ENCODE measurements at places on chromosomes 1 and 21.

DNA sequence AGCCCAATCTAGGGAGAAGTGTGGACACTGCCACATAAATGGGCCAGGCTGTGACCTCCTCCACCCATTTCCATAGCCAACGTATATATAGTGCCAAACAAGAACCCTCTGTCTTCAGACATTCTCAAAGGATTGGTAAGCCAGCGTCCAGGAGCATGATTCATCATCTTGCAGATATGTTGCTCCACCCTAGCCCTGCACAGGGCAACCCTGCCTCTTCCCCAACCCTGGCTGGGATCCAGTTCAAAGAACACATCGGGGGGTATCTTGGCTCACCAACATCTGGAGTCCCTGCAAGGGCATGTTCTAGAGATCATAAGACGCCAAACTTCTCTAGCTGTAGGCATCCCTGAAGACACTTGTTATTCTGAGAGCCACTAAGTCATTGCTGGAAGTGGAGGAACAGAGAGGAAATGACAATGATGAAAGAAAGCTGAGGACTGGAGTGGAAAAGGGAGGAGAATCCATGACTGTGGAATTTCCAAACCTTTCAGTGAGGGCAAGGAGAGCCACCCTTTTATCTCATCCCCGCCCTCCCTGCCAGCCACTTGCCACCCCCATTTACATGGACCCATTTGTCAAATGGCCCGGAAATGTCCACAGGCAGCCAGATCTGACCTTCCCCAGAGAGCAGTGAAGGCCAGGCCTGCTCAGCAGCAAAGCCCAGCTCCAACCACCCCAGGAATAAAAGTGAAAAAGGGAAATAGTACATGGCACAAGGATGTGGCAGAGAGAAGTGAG lies 144.1 kb upstream of the CTTNBP2NL start:
- DNase-seq = no peak

- DNase-seq = no peak
These were observed 308.9 kb upstream of the RUNX1 start for GRCh38 chr21:35358008-35358407.

GRCh38 chr1:237012788-237013383 lies 8.6 kb upstream of the MT1HL1 start:
- DNase-seq = peak; percentile 6

DNA sequence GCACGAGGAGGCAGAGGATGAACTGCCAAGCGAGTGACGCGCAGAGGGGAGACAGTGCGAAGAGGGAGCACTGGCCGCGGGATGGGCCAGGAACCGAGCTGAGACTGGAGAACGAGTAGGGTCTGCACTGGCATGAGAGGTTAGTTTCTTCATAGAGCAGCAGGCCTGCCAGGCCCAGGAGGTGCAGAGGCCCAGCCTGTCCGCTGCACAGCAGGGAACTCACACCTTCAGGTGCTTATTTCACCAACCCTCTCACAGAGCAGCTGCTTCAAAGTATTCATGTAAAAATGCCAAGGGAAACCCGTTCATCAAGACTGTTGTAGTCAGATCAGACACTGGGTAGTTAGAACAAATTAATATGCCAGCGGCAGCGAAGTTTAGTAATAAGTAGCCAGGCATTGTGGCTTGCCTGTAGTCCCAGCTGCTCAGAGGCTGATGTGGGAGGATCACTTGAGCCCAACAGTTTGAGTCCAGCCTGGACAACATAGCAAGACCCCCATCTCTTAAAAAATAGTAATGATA lies 144.5 kb downstream of the SLC45A1 start:
- DNase-seq = no peak

DNA sequence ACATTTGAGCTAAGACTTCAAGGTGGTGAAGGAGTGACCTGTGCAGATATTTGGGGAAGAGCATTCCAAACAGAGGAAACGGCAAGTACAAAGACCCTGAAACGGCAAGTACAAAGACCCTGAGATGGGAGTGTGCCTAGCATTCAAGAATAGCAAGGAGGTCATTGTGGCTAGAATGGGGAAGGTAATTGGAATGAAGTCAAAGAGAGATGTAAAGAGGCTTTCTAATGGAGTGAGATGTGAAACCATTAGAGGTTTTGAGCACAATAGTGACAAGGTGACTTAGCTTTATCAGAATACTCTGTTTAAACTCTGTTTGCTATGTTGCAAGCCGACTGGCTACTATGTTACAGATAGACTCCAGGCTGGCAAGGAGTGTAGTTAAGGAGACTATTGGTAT lies 4.4 kb downstream of the CDC7 start:
- DNase-seq = no peak

GRCh38 chr1:87023326-87023725 lies 108.9 kb downstream of the HS2ST1 start:
- no peak for DNase-seq

GRCh38 chr1:217096200-217096599 lies 373.0 kb upstream of the ESRRG start:
- no peak for DNase-seq

- DNase-seq = no peak
These were observed 76.7 kb downstream of the SSBP3 start for GRCh38 chr1:54329312-54330003.

DNA sequence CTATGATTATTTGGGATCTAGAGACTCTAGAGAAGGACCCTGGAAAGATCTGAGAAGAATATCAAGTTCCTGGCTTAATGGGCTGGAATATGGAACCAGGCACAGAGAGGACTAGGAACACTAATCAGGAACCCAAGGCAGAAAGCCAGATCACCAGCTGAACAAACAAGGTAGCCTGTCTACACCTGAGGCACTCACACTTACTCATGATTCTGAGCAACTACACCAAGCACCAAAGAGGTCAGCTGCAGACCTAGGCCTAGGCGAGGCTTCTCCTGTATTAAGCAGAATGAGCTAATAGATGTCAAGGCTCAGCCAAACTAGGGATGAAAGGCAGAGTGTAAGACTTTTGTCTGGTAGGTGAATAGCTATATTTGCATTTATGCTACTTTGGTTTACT lies 368.1 kb downstream of the LTN1 start:
- DNase-seq = no peak

DNA sequence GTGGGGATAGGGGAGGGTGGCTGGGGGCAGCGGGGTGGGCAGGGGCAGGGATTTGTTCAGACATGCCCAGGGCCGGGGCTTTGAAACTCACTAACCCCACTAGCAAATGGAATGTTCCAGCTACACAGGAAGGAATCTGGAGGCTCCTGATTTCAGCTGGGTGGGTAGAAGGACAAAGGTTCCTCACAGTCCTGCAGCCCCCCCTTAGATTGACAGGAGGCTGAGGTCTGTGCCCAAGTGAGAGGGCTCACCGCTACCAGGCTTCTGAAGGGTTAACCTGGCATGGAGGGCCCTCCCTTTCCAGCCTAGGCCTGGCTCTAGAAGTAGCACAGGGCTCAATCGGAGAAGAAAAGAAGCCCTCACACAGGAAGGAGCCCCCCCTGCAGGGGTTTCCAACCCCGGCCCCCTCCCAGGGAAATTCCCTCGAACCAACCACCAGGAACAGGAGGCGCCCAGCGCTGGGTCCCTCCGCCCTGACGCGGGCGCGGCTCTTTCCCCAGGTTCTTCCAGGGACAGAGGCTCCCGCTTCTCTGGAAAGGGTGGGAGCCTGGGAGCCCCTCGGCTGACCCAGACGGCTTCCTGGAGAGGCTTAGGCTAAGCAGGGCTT lies 3.3 kb downstream of the EPHA2 start:
- DNase-seq = no peak

GRCh38 chr1:84164567-84165021 lies 20.5 kb downstream of the PRKACB start:
- no peak for DNase-seq

DNA sequence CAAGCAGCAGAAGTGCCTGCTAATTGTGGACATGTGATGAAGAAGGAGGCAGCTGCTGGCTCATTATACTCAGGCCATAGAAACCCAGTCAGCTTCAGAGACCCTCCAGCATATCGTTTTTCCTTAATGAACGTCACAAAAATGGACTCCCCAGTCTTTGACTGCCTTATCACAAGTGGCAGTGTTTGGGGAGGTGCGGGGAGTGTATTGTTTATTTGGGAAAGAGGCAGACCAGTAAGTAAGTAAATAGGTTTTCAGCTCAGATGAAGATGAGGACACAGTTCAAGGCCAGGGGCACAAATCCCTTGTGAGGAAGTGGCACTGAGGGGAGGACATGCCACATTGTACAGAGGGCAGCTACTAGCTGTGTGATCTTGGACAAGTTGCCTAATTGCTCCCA lies 43.5 kb upstream of the NRDC start:
- DNase-seq = no peak

GRCh38 chr21:32887026-32887425 lies 115.5 kb upstream of the PAXBP1 start:
- no peak for DNase-seq

DNA sequence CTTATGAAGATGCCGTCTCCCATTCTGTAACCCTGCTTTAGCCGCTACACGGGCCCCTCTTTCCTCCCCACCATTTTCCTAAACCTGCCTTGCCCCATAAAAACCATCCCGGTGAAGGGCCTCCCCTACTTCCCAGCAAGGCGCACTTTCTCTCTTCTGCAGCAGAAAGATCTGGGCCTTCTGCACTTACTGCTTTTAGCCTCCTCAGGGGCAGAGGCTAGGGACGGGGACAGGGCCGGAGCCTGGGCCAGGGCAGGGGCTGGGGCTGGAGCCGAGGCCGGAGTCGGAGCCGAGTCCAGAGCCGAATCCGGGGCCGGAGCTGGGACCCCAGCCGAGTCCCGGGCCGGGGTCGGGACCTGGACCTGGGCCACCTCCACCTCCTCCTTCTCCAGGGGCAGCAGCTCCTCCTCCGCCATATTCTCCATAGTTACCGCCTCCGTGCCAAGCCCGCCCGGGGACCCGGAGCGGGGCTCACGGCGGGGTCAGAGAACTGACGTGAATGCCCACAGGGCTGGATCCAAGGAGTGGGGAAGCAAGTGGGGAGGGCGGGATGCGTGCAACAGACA lies 382 bp downstream of the TRMT1L start:
- no peak for DNase-seq

- peak; percentile 44 for DNase-seq
These were observed at the start of gene KCNQ4 for GRCh38 chr1:40783001-40783905. KCNQ4 (plus strand) TSS chr1:40783787; CDS start chr1:40784094, 307 bp downstream.

DNA sequence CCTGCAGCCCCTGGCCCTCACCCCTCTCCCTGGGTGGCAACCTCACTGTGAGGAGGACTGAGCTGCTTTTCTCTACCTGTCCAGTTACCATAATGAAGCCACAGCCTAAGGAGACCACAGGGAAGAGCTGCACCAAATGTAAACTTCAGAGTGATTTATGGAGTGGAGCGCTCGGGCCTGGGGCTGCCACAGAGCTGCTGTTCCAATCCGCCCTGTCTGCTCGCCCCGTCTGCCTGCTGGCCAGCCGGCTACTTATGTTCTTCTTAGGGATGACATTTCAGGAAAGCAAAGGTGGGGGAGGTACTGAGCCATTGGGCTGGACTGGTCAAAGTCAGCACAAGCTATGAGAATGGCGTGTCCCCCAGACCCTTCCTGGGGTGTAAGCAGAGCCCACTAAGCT lies 17.9 kb downstream of the SYT6 start:
- DNase-seq = no peak

DNA sequence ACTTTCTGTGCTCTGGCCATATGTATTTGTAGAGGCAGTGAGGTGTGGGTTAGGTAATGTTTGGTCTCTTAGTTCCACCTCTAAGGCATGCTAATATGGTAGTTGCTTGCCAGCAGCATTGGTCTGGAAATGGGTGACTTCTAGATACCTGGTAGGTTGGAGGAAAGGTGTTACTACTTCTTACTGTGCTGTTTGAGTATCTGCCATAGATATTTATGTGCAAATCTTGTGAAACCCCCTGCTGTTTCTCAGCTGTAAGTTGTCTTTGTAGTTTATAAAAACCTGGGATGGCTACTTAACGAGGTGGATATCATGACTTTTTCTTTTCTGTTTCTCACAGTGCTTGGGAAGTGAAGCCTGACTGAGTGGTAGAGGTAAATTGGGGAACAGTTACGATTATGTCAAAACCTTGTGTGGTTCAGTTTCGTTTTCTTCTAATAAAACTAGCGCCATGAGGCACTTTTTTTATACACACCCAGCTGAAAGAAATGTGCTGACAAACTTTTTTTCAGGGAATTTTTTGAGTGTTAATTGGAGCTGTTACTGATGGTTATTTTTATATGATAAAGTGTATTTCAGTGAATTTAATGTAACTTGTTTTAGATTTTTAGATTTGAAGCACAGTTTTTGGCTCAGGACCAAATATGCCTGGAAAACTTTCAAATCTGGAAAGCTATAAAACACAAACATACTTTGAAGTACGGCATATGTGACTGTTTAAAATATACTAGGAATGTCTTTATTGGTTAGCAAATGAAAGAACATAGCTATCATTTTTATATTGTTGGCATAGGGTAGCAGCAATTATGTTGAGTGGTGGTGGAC lies 42.1 kb downstream of the CAMSAP2 start:
- DNase-seq = no peak

DNA sequence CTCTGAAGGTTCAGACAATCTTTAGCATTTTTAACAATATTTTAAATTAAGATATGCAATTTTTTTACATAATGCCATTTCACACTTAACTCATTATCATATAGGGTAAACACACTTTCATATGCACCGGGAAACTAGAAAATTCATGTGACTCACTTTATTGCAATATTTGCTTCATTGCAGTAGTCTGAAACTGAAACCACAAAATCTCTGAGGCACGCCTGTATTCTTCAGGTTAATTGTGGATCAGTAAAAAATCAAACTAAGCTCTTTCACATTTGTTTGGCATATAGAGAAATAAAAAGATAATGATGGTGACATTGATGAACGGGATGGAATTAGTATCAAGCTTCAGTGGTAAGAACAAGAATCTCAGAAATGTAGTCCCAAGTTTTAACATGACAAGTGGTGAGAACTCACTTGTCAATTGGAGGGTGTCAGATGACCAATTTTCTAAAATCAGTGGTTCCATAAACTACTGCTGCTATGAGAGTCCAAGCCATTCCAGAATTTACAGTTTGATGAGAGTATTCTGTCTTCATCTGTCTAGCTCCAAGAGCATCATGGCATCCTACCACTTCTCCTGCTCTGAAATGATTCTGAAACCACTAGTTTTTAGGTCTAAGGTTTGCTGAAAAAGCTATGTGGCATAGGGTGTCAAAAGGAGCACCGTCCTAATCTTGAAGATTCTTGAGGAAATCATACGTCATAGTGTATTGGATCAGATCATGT lies 281.0 kb downstream of the PTPRC start:
- DNase-seq = no peak

- no peak for DNase-seq
These were observed 5.8 kb upstream of the TGFB2 start for GRCh38 chr1:218339267-218339831.

DNA sequence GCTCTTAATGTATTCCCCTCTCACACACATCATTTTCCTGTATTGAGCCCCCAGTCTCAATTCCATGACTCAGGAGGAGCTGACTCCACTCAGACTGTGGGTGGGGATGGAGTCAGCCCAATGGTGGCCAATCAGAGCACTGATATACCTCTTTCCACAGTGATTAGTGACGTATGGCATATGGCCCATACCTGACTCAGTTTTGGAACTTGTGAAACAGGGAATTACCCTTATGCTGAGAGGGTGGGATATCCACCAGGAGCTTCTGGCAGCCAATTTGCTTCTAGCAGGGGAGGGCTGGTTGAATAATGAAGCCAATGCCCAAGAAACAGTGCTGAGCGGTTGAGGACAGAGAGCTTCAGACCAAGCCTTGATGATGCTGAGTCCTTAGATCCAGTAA lies 86.4 kb upstream of the SPATA6 start:
- DNase-seq = no peak

GRCh38 chr1:236819856-236820255 lies 24.8 kb downstream of the MTR start:
- DNase-seq = no peak
